ENCODE measurements at places on chromosomes 3 and 15.

- no peak for DNase-seq
These were observed 7.3 kb upstream of the MAPK6 start for GRCh38 chr15:52011711-52012144.

DNA sequence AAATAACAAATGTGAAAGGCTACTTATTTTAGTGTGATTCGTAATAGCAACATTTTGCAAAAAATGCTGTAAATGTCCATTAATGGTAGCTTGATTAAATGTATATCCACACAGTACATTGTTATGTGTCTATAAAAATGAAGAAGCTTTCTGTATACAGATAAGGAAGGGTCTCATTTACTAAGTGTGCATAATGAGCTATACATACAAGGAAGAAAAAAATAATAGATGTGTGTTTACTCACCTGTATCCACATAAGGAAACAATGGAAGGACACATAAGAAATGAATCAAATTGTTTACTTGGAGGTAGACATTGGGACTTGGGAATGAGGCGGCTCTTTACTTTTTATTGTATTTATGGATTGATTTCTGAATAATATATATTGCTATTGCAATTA, 34.9 kb downstream of the MED12L start:
- DNase-seq = no peak

DNA sequence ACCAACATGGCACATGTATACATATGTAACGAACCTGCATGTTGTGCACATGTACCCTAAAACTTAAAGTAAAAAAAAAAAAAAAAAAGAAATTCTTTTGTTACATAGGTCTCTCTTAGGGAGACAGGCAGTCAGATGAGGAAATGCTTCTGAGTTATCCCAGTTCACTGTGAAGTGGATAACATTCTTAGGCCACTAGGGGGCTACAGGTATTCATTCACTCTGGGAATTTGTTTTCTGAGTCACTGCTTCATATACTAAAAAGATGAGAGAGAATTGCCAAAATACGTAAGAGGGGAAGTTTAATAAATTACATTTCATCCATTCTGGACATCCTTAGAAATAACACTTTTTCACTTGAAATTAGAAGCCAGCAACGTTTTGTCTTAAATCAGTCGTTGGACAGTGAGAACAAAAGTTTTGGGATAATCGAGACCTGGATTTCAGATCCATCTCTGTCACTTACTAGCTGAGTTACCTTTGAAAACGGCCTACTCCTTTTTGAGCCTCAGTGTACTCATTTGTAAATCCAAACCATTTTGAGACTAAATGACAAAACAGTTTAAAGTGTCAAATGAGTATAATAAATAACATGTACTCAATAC, 738.4 kb upstream of the ALCAM start:
- no peak for DNase-seq

DNA sequence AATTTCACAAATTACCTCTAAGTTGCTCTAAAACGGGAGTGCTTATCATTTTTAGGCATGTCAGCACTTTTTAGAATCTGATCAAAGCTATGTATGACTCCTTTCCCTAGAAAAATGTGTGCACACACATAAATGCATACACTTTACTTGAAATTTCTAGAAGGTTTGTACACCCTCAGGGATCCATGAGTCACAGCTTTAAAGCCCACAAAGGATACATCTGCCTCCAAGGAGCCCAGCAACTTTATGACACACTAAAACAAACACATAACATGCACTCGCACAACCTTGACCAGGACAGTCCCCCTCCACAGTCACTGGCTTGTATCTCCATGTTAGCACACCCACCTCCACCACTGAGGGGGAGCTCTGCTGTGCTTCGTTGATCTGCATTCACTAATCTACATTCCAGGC, 722.0 kb upstream of the CFAP20DC start:
- DNase-seq = no peak

GRCh38 chr3:134274571-134274970, 23.9 kb upstream of the RYK start:
- DNase-seq = no peak

All from stimulated activated CD8-positive, alpha-beta memory T cell treated with anti-CD3 and anti-CD28 coated beads, Interleukin-4, amount 100 ng/mL, for 1 hour (primary cell).